ENCODE measurements at places on chromosomes 7 and 10.

DNA sequence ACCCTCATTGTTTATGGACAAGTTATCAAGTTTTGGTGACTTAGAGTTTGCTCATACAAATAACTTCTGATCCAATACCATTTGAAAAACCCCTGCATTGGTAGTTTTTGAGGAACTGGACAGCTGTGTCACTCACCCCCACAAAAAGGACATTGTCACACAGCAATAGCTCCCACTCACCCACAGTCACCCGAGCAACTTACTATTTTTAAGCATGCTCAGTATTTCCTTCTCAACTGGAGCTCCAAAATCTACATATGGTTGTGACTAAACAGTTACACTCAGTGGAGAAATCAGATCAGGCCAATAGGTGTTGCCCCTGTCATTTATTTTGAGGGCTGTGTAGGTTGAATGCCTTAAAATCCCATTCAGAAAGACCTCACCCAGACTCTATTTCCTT lies 165.2 kb upstream of the AUTS2 start:
- DNase-seq, result no peak

DNA sequence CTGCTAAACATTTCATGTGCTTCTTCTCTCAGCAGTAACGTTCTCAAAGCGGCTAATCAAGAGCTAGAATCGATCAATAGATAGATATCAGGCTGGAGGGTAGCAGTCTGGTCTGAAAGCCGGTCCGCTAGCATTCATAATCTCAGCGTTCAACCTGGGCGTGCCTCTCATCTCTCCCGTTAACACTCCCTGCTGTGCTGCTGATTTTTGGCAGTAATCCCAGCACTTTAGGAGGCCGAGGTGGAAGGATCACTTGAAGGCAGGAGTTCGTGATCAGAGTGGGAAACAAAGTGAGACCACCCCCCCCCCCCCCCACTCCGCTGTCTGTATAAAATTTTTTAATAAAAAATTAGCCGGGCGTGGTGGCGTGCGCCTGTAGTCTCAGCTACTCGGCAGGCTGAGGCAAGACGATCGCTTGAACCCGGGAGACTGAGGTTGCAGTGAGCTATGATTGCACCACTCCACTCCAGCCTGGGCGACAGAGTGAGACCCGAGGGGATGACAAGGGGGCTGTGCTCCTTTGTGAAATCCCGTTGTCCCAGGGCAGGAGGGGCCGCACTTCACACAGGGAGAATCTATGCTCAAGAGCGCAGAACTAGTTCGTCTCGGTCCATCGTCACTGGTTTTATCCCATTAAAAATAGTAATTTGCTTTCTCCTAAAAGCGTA lies 624 bp upstream of the CEP55 start:
- DNase-seq, result no peak

DNA sequence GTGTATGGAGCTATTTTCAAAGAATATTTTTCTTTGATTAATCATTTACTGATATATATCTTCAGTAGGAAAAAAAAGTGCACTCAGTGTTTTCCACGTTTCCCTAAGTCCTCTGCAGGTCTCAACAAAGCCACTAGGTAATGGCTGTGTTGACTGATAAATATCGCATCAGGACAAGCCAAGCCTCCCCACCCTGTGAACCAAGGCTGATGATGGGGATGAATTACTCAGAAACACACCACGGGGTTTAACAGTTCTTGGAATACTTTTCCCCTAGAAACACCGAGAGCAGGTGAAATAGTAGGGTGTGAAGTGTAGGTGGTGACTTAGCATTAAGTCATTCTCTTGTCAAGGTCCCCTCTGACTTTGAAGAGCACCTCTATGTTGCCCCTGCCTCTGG lies 423.5 kb upstream of the IGFBP3 start:
- no peak for DNase-seq

GRCh38 chr10:105644091-105644490 lies 1003.0 kb downstream of the SORCS3 start:
- DNase-seq, result no peak

- DNase-seq, result peak; percentile 2
Observed at GRCh38 chr10:43256531-43257346, 10.1 kb downstream of the RASGEF1A start.

GRCh38 chr10:128631801-128632241 lies 505.6 kb upstream of the MKI67 start:
- DNase-seq, result no peak

DNA sequence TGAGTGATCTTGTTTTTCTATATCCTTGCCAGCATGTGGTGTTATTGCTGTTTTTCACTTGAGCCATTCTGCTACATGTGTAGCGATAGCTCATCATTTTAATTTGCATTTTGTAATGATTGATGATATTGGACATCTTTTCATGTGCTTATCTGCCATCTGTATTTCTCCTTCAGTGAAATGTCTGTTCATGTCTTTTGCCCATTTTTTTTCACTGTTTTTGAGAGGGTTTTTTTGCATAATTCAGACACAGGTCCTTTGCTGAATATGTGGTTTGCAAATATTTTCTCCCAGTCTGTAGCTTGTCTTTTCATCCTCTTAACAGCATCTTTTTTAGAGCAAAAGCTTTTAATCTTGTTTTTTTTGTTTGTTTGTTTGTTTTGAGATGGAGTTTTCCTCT lies 3.7 kb upstream of the PMPCB start:
- DNase-seq, result no peak

DNA sequence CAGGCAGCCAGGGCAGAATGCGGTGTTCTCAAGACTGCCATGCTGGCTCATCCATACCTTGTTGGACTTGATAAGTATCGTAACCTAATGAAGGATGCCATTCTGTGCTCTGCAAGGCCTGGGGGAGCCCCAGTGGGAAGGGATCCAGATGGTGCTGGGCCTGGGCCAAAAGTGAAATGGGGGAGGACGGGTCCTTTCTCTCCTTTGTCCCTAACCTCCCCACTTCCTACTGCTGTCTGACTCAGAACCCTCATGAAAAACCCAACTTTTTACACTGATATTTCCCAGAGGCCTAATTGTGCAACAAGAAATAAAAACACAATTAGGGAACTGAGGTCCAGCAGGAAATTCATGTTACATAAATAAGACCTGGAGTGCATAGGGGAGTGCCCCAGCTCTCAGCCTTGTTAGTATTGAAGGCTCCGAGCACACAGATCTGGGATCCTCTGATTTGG lies 193.7 kb upstream of the SVIL start:
- DNase-seq, result peak; percentile 87

- DNase-seq, result no peak
Observed at GRCh38 chr7:108653526-108653925, 83.9 kb downstream of the DNAJB9 start.

DNA sequence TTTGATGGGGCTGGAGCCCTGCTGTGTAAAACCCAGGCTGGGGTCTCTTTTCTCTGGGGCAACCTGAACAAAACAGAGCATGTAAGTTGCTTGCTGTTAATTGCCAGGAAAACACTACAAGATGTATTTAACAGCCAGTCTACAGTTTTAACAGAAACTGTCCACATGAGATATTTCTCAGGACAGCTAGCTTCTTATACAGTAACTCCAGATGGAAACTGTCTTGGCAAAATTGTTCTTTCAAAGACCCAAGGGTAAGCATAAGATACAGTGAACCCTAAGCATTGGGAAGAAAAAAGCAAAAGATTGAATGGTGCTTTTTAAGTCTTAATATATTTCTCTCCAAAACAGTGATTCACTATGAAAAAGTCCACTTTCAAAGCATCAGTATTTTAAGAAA lies 8.1 kb downstream of the FKBP14 start:
- DNase-seq, result no peak

- no peak for DNase-seq
Observed at GRCh38 chr7:1994931-1995330, 237.8 kb downstream of the MAD1L1 start.

DNA sequence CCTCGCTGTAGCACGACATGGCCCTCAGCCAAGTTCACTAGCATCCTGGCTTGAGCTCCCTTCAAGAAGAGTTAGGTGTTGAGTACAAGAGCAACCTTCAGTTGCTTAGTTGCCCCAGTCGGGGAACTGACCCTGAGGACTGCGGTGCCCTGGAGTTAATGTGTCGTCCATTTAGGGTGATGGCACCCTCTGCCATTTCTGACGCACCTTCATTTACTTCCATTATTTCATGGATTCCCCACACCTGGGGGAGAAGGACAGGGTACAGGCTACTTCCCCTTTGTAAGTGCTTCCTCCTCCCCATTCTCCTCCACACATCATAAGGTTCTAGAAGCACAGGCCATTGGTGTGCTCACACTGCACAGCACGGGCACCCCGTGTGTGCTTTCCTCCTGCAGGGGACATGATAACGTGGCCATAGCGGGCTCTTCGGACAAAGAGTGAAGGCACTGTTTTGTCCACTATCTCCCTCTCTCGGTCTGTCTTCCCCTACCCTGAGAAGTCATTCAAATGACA lies 1.8 kb downstream of the ALOX5 start:
- peak; percentile 77 for DNase-seq

Data from CD14-positive monocyte (primary cell).